ENCODE measurements at places on chromosomes 4 and X.

GRCh38 chr4:81617545-81617944 is 145.8 kb upstream of the RASGEF1B start:
- no peaks in the 10 kb centered on the region for H3K36me3 ChIP-seq
- DNase-seq: no peak
- no peaks in the 10 kb centered on the region for H3K27me3 ChIP-seq
- no peaks in the 10 kb centered on the region for H3K4me1 ChIP-seq
- no peak overlapping the region for H3K4me3 ChIP-seq

- H3K4me1 ChIP-seq: no peaks in the 10 kb centered on the region
- H3K27me3 ChIP-seq: no peaks in the 10 kb centered on the region
- no peak overlapping the region for H3K27ac ChIP-seq
- no peak for DNase-seq
Measured at GRCh38 chr4:43716721-43717395, 731.8 kb downstream of the KCTD8 start.

- peaks cover 1% of the 10 kb centered on the region for H3K4me1 ChIP-seq
- no peaks in the 10 kb centered on the region for H3K36me3 ChIP-seq
- no peak overlapping the region for H3K27ac ChIP-seq
- no peak for DNase-seq
- no peaks in the 10 kb centered on the region for H3K27me3 ChIP-seq
Measured at GRCh38 chr4:128517739-128518510, 230.3 kb upstream of the PGRMC2 start.

GRCh38 chr4:16443504-16444088 is 217.3 kb upstream of the TAPT1 start:
- H3K27ac ChIP-seq: no peak overlapping the region
- no peaks in the 10 kb centered on the region for H3K36me3 ChIP-seq
- no peak overlapping the region for H3K4me3 ChIP-seq
- no peaks in the 10 kb centered on the region for H3K27me3 ChIP-seq
- H3K4me1 ChIP-seq: no peaks in the 10 kb centered on the region

- no peak overlapping the region for H3K4me3 ChIP-seq
- H3K27me3 ChIP-seq: no peaks in the 10 kb centered on the region
- DNase-seq: no peak
- H3K4me1 ChIP-seq: no peaks in the 10 kb centered on the region
- H3K27ac ChIP-seq: no peak overlapping the region
Measured at GRCh38 chrX:29690061-29690460, 525.3 kb upstream of the MAGEB2 start.

DNA sequence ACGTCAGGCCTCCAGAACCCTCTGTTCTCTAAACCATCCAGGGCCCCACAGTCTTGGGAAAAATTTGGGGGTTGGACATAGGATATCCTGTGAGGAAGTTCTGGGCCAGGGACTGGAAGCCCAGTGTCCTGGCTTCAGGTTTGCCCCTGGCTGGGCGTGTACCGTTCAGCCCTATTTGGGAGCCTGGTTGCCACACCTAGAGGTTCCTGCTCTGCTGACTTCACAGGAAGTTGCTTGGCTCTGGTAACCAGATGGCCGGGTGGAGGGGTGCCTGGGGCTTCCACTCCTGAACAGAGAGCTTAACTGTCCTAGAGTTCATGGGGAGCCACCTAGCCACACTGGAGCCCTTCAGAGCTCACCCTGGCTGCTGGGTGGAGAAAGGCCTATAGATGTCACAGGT is 1.1 kb downstream of the TAFAZZIN start:
- H3K36me3 ChIP-seq: no peaks in the 10 kb centered on the region
- H3K27ac ChIP-seq: peak overlapping the region; percentile 70
- no peaks in the 10 kb centered on the region for H3K27me3 ChIP-seq
- H3K4me1 ChIP-seq: peaks cover 9% of the 10 kb centered on the region
- peak overlapping the region; percentile 62 for H3K4me3 ChIP-seq
- DNase-seq: no peak

DNA sequence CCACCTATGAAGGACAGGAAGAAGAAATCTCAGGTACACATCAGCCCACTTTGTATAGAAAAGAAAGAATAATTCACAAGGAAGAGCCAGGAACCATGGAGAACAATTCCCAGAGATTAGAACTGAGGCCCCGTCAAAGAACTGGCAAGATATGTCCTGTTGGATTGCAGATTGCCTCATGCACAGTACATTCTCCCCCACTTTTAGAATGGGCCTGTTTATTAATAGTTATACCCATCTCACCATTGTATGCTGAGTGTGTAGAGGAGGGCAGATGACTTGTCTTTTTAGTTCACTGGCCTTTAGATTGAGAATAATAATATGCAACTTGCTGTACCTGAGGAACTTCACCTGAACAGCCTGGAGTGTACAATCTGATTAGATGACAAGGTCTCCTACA is 315.6 kb upstream of the HAND2 start:
- no peaks in the 10 kb centered on the region for H3K36me3 ChIP-seq
- H3K27ac ChIP-seq: no peak overlapping the region
- no peak for DNase-seq
- H3K4me3 ChIP-seq: no peak overlapping the region
- no peaks in the 10 kb centered on the region for H3K27me3 ChIP-seq

DNA sequence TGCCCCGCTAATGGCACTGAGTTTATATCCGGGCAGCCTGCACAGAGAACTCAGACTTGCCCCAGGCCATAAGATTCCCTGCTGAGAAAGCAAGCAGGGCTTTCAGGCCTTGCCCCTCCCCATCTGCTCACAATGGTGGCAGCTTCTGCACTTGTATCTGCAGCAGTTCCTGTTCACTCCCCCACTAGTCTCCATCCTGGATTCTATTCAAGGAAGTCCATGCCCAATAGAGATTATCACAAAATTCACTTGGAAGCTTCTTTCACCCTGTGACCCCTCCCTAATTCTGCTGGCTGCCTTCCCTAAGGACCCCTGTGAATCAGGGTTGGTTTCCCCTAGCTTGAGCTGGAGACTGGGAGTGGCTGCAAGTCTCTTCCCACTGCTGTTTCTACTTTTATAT is 34.5 kb upstream of the UCP1 start:
- H3K27me3 ChIP-seq: no peaks in the 10 kb centered on the region
- DNase-seq: no peak
- H3K27ac ChIP-seq: no peak overlapping the region
- H3K4me1 ChIP-seq: no peaks in the 10 kb centered on the region
- H3K4me3 ChIP-seq: no peak overlapping the region

DNA sequence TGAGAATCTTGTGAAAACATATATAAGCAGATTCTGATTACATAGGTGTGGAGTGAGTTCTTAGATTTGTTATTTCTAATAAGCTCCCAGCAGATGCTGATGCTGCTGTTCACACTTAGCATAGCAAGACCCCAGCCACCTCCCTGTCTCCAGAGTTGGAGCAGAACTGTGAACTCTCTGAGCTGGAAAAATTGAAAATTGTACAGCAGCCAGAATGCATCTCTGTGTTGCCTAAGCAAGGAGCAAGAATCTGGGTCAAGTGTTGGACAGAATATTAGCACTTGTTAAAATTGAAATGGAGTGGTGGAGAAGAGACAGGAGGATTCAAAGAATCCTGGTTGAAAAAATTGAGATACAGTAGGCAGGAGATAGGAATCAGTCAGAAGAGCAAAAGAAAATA is 146.6 kb upstream of the FAM47C start:
- H3K4me1 ChIP-seq: no peaks in the 10 kb centered on the region
- H3K27ac ChIP-seq: no peak overlapping the region
- DNase-seq: no peak
- H3K27me3 ChIP-seq: no peaks in the 10 kb centered on the region

All from effector memory CD4-positive, alpha-beta T cell (primary cell).